ENCODE measurements at places on chromosomes 5 and 9. TPM values are rescaled to one million over a fixed set of nuclear protein-coding genes. Genes with fewer than 3 reads are reported as not detected.
A peak's percentile ranks its signal among the peaks of the same experiment; 100 is the strongest.

NKD2 gene
- 7.0 TPM for polyA plus RNA-seq

DNA sequence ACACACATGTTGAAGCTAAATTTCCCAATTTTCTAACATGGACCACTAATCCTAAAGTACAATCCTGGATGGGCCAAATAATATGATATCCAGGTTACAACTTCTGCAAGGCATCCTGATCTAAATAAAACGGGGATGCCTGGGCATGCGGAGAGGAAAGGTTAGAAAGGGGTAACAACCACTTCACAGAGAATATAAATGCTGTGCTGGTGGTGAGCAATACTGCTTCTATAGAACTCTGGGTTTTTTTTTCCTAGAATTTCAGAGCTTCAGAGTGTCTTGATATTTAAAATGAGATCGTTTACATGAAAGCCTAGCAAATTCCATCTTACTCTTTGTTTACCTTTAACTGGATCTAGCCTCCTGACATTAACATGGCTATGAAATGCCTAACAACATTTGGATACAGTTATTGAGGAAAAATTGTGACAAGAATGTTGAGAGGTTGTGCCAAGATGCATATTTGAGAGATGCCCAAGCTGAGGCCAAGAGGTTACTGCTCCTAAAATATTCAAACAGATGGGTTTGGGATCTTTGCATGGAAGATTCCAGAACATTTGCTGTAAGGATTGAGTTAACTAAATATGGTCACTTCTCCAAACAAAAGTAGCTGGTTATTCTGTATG, 22.4 kb downstream of the TNFAIP8 start:
- DNase-seq, result no peak

- no peak for DNase-seq
These were observed 88.6 kb upstream of the IL6ST start for GRCh38 chr5:56083286-56083854.

- peak; percentile 68 for DNase-seq
These were observed 225.1 kb downstream of the ADGRV1 start for GRCh38 chr5:90783460-90784333.

DNA sequence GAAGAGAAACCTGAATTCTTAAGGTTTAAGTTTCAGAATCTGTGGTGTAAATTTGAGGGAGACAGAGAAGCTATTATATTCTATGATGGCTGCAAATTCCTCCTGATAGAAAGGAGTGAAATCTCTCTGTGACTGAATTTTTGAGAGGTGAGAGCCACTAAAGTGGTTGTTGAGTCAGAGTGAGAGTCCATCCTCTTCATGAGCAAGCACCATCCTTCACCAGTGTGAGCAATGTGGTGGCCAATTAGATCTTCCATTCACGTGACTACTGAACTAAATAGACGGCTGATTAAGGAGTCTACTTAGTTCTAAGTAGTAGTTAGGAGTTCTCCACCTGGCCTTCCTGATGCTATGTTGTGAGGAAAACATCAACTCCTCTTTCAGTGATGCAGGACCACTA, 147.8 kb upstream of the CCNH start:
- no peak for DNase-seq

- DNase-seq, result no peak
These were observed 16.1 kb downstream of the CCT5 start for GRCh38 chr5:10266137-10266536.

DNA sequence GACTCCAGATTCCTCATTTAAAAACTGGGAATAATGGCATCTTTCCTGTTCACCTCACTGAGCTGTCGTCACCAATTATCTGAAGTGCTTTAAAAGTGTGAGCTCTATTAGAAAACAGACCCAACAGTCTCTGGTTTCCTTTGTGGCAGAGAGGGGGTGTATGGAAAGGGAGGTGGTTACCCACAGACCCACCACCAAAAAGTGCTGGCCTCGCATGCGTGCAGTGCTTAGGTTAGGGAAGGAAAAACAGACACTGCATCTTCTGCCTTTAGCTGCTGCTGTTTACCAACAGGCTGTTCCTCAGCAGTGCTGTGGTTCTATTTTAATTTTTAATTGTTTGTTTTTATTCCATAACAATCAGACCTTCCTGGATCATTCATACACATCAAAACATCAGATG, 249.6 kb downstream of the PIK3R1 start:
- DNase-seq, result no peak

DNA sequence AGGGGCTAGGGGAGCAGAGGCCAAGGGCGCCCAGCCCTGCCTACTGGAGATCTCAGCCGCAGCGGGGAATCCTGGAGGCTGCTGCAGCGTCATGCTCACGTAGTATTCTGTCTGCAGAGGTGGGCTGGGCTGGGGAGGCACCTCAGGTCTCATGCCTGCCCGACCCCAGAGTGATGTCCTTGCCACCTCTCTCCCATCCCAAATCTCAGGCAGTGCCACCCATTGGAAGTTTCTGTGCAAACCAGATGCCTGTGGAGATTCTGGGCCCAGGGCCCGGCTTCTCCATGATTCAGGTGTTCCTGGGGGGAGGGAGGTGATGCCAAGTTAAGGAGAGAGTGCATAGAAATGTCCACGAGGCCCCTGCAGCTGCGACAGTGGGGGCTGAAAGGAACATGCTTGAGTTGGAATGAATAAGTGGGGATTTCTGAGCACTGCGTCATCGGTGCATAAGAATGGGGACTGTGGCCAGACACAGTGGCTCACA, 72.0 kb downstream of the ANKRD33B start:
- DNase-seq, result no peak

- DNase-seq, result no peak
These were observed 104.3 kb upstream of the PCSK1 start for GRCh38 chr5:96537386-96537785.

OGN gene
- 0.48 TPM for polyA plus RNA-seq

ZNF366 gene
- 0.26 TPM for polyA plus RNA-seq

FCHO2 gene
- polyA plus RNA-seq, result 5.6 TPM

TAF11L11 gene
- polyA plus RNA-seq, result not detected

DNA sequence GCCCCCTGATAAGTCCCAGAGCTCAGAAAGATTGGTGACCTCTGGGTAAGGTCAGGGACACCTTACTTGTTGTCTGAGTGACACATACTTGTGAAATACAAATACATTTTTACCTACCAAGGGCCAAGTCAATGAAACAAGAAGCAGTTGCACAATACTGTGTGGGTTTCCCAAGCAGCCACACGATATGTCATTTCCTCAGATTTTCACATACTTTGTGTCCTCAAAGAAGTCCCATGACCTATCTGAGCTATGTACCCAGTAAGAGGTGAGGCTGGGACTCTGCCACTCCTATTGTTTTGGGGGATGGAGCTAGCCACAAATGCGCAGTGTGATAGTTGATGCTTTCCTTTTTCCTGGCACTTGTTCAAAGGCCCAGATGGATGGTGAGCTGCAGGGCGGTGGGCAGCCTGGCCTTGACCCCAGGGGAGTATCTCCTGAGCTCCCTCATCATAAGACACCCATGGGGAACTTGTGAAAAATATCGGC, 4.8 kb upstream of the SLC25A51 start:
- peak; percentile 75 for DNase-seq
